Breast epithelium (tissue), 4 donors: ENCODE measurements at places on chromosomes 1 and 21.
A peak's percentile ranks its signal among the peaks of the same experiment; 100 is the strongest.

DNA sequence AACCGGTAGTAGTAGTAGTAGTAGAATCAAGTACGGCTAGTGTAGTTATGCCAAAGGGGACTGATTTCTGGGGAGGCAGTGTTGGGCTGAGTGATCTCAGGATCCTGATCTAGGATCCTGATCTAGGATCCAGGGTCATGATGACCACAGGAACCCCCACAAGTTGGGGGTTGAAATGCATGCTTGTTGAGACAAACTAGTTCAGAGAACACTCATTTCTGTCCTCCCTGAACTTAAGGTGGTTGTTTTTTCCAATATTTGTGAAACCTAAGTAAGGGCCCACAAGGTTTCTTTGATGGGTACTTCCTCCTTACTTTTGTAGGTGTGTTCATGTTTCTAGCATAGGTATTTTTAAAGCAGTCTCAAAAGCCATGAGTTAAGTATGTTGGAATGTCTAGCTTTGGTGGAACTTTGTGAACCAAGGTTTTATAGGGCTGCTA lies 33.9 kb upstream of the PDC start:
- DNase-seq, result no peak

- no peak for DNase-seq
These were observed 541.4 kb upstream of the PLXNA2 start for GRCh38 chr1:208785629-208786028.

GRCh38 chr21:10639123-10639522 lies 117.7 kb downstream of the TPTE start:
- no peak for DNase-seq

DNA sequence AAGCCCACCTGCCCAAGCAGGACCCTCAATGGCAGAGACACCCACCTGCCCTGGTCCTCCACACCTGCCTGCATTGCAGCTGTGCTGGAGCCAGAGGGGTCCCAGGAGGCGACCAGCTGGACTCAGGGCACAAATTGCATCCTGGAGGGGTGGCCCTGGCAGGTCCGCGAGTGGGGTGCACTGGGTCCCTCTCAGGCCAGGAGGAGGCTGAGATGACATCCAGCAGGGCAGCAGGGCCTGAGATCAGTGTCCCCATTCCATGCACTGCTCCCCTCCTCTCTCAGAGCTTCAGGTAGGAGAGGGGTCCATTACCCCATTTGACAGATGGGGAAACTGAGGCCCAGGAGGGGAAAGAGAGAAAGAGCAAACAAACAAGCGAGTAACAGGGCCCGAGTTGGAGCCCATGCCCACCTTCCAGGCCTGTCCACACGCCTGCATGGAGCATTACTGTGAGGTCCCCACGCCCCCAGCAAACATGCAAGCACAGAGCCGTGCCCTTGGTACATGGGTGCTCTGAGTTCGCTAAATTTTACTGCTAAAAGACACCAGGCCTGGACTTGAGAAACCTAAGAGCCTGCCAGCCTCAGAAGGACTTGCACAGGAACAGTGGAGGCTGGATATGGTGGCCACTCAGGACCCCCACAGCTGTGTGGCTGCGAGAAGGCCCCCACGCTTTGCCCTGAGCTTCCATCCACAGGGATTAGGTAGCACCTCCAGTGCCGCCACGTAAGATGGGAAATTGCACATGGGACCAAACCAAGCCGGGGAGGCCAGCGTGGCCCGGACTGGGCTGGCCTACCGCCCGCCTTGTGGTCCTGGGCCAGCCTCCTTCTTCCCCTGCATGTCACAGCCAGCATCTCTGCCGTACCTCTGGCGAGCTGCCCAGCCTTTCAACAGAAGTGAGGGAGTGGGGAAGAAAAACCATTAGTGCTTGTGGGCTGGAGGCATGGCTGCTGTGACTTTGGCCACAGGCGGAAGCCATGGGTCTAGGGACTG lies 7.4 kb downstream of the WNT3A start:
- DNase-seq, result peak; percentile 50

DNA sequence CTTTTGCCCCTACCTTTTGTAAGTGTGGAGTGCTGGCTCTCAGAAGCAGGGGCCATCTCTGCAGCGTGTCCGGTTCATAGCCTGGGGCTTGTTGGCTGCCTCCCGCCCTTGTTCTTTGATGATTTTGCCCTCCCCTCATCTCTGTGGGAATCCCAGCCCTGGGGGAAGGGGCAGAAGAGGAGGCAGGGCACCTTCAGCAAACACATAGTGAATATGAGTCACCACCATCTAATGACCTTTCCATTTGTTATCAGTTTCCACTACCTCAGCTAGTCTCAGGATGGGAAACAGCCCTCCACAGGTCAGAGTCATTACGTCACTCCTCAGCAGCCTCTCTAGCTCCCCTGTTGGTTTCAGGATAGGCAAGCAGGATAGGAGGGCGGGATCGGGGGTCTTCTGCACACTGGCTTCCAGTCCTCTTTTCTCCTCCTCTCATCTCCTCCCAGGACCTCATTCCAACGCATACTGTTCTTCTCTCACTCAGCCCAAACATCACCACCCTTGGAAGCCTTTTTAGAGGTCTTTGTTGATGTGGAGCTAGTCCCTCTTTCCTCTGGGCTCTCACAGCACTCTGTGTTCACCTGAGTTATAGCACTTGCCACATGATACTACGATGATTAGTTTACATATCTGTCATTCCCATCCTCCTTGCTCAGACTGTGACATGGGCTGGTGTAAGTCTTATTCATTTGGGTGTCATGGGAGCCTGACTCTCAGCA lies 15.8 kb downstream of the GADD45A start:
- no peak for DNase-seq

GRCh38 chr1:222459652-222460051 lies 88.3 kb downstream of the HHIPL2 start:
- DNase-seq, result no peak

DNA sequence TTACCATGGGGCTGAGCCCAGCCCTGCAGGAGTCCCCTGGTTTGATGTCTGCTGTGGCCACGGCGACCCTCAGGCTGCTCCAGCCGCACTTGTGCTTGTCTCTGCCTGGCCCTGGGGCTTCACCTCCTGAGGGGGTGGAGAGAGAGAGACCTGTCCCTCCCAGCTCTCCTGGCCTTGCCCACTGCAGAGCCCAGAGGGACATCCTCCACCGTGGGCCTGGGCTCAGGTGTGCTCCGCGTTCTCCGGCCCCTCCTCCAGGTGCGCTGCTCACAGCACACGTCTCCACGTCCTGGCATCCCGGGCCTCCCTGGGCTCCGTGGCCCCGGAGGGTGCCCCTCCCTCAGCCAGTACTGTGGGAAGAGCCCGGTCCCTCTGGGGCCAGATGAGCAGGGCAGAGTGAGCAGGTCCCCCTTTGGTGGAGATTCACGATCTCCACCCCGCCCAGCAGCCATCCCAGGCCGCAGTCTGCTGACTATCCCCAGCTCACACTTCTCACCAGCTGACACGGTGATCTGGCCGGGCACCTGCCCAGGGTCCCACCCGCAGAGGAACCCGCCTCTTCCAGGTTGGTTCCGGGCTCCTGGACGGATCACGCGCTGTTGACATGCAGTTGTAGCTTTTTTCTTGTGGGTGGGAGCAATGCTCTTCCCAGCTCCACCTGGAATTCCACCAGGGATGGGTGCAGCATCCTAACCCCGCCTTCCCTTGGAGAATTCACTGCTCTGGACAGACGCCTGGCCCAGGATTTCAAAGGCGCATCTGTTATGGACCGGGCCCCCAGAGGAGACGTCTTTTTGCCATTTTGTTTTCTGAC lies 41.8 kb upstream of the POFUT2 start:
- DNase-seq, result no peak

DNA sequence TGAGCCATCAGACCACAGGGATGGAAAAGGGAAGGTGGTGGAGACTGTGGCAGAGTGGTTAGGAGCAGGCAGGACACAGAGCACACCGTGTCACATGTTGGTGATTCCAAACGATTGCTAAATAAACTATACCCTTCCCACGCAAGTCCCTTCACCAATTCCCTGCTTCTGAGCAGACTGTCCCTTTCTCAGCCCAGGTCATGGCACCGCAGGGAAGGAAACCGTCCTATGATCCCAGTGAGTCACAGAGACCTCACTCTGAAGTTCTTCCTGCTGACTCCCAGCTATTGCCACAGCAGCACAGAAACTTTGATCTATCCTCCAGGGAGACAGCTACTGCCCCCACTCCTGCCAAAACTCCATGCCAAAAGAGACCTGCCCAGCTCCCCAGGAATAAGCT lies 19.2 kb downstream of the RIMS3 start:
- DNase-seq, result no peak

GRCh38 chr1:107990606-107991005 lies 25.6 kb upstream of the VAV3 start:
- no peak for DNase-seq

GRCh38 chr1:217052626-217053025 lies 329.4 kb upstream of the ESRRG start:
- DNase-seq, result no peak

DNA sequence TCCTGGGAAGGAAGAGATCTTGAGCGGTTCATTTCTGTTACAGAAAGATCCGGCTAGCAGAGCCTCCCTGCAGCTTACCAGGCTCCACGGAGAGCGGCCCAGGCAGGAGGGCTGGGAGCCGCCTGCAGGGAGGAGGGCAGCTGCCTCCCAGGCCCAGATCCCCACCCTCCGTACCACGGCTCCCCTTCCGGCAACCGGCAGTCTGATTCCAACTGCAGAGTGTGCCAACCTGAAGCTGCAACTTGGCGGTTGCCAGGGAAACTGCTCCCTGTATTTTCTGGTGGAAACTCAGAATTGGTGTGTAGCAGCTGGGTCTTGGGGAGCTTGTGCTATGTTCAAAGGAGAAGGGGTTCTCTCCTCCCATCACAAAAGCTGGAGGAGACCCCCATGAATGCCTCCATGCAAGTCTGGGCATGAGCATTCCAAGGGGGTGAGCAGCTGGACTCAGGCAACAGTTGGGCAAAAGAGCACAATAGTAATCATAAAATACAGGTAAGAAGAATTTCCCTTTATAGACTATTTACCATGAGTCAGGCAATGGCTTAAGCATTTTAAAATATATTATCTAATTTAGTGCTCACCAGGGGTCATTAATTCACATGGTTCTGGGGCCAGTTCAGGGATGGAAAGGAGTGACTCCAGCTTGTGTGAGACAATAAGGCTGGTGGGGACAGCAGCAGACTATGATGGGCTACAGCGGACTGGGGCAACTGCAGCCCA lies 46.1 kb upstream of the KAZN start:
- DNase-seq, result no peak

DNA sequence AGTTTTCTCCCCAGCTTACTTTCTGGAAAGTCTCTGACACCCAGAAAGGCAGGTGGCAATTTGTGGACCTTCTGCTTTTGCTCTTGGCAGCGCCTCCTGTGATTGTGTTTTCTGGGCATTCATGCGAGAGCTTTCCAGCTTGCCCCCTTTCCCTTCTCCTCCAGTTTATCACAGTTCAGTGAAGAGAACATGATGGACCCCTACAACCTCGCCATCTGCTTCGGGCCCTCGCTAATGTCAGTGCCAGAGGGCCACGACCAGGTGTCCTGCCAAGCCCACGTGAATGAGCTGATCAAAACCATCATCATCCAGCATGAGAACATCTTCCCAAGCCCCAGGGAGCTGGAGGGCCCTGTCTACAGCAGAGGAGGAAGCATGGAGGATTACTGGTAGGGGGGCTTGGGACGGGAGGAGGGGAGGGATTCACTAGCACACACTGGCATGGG lies 24.3 kb upstream of the IKBKE start:
- DNase-seq, result no peak

DNA sequence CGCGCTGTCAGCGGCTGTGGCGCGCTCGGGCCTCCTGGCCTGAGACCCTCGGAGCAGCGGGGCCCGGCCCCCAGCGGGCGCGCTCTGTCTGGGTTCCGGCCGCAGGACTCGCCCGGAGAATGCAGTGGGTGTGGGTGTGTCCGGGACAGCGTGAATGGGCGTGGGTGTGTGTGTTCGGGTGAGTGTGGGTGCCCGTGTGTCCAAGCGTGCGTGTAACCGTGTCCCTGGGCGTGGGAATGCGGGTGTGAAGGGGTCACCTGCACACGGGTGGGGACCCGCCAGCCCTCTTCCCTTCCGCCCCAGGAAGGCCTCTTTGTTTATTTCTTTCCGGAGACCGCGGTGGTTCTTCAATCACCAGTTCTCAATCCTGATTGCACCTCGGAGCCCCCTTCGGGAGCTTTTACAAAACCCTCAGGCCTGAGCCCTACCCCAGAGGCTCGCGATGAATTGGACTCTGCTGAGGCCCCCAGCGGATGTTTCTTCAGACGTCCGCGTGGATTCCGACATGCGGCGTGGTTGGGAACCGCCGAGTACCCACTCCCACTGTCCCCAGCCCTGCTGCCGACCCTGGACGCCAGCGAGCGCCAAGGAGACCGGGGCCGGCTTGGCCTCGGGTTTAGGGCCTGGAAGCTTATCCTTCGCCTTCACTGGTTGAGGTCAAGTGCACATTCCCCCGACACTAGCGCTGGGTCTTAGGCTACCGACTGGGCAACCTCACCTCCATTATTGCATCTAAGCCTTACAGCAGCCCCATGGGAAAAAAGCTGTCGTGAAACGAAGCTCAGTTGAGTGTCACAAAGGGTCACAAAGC lies 19.3 kb downstream of the SERTAD4 start:
- no peak for DNase-seq

GRCh38 chr1:5896706-5897660 lies 95.2 kb downstream of the NPHP4 start:
- DNase-seq, result no peak
